ENCODE measurements at places on chromosomes 5 and 9.
A peak's percentile ranks its signal among the peaks of the same experiment; 100 is the strongest.

- DNase-seq = no peak
These were observed 56.0 kb upstream of the TPD52L3 start for GRCh38 chr9:6272229-6272598.

DNA sequence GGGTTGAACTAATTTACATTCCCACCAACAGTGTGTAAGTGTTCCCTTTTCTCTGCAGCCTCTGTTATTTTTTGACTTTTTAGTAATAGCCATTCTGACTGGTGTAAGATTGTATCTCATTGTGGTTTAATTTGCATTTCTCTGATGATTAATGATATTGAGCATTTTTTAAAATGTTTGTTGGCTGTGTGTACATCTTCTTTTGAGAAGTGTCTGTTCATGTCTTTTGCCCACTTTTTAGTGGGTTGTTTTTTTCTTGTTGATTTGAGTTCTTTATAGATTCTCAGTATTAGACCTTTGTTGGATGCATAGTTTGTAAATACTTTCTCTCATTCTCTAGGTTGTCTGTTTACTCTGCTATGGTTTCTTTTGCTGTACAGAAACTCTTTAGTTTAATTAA, 101.6 kb downstream of the NIPBL start:
- peak; percentile 15 for DNase-seq

DNA sequence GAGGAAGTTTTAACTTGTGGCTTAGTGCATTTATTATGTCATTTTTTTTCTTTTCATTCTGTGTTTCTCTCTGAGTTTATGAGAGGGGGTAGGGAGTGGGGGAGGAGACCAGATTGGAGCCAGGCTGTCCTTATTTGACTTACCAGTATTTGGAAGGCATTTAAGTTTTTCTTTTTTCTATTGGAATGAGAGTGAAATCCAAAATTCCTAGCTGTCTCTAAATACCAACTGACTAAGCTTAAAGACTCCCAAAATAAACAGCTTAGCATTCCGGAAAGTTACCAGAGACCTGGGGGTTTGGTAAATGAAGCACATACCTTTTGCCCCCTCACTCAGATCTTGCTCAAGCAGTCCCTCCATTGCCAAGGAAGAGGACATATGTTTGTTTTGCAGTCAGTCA, 581.9 kb upstream of the BRINP1 start:
- DNase-seq = no peak

GRCh38 chr5:8827696-8828095, 718.2 kb downstream of the SEMA5A start:
- DNase-seq = no peak

DNA sequence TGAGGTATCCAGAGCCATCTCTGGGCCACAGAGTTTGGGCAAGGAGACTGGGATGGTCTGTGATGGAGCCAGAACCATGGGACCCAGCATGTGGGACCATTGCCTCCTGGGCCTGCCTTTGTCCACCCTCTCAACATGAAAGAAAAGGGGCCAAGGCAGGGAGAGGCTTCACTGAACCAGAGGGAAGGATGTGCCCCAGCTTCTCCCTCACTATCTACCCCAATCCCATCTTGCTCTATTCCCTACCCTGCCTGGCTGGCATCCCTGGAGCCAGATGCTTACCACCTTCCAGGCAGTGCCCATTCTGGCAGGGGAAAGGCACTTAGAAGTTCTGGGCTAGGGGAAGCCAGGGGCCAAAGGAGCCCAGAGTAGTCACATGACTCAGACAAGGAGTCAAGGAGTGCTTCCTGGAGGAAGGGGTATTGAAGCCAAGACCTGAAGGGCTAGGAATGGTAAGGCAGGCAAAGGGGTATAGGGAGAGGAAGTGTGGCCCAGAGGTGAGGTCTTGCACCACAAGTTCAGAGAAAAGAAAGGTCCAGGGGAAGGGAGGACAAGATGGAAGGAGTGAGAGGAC, 9.8 kb downstream of the PDLIM4 start:
- no peak for DNase-seq

DNA sequence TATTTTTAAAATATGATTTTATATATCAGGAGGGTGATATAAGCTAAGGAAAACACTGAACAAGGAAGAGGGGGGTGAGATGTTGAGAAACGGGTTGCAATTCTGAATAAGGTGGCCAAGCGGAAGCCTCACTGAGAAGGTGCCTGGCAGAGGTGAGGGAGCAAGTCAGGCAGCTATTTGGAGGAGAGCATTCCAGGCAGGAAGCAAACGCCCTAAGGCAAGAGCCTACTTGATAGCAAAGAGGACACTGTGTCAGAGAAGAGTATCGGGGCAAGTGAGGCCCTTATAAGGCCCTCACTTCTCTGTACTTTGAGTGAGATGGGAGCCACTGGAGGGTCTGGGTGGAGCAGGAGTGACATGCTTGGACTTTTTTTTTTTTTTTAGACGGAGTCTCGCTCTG, 8.0 kb upstream of the CTNNA1 start:
- no peak for DNase-seq

DNA sequence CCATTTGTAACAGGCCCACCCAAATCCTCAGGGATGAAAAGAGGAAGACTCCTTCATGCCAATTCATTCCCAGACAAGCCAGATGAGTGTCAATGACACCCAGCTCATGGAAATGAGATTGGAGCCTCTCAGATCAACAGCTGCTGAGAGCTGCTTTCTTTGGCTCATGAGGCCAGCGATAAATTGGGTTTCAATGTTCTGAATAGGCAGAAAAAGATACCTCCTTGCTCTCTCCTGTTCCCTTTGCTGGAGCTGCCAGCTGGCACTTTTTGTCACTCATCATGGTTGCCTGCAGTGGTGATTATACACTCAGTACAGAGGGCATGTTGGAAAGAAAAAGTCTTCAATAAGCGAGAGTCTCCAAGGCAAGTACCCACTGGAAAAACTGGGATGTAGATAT, 47.1 kb downstream of the SH3RF2 start:
- no peak for DNase-seq

DNA sequence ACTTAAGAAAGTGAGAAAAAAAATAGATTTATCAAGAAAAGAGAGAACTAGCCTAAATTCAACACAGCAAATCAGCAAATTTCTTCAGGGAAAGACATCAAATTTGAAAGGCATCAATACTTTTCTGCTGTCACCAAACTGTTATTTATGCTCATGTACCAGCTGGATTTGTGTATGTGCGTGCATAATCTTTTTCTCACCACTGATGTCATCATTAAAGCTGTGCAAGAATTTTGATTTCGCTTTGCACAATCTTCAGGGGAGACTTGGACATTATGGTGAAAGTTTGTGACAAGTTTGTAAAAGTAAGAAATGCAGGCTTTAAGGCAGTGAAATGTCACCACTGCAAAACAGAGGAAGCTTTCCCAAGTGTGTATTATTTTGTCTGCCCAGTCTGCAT, 215.4 kb downstream of the SLF1 start:
- DNase-seq = no peak

- DNase-seq = no peak
These were observed 96.6 kb downstream of the MAN2A1 start for GRCh38 chr5:109786206-109786855.

- DNase-seq = no peak
These were observed 702.8 kb downstream of the CETN3 start for GRCh38 chr5:89706731-89707130.

DNA sequence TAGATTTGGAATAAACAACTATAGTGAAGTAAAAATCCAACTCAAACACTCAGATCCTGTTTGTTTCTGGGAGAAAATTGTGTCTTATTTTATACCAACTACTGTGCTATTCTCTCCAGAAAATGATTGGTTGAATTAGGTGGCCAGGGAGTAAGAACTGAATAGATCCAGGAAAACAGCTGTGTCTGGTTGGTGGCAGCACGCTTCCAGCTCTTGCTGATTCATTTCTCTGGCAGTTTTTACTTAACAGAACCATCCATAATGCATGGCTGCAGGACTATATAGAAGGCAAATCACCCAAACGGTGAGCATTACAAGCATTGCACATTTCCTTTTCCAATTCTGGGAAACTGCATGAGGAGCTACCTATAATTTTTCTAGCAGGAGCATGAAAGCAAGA, 29.5 kb downstream of the DMAC1 start:
- DNase-seq = no peak

DNA sequence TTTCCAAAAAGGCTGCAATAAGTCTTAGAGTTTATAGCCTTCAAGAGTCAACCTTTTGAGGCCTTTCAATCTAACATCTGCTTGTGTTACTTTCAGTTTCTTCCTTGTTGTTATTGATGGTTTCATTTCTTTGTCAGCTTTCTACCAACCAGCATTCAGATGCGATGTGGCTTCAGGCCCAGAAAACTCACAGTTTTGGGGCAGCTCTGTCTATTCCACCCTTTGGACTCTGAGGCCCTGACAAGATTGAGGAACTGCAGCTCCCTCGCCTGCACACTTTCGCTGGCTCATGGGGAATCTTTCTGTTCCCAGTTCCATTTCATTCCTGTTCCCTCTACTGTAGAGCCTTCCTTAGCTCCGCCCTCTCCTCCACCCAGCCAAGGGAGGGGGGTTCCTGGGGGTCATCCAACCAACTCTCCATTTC, 13.3 kb upstream of the WHRN start:
- DNase-seq = no peak

- DNase-seq = no peak
These were observed 75.7 kb downstream of the KCNT1 start for GRCh38 chr9:135777623-135778177.

DNA sequence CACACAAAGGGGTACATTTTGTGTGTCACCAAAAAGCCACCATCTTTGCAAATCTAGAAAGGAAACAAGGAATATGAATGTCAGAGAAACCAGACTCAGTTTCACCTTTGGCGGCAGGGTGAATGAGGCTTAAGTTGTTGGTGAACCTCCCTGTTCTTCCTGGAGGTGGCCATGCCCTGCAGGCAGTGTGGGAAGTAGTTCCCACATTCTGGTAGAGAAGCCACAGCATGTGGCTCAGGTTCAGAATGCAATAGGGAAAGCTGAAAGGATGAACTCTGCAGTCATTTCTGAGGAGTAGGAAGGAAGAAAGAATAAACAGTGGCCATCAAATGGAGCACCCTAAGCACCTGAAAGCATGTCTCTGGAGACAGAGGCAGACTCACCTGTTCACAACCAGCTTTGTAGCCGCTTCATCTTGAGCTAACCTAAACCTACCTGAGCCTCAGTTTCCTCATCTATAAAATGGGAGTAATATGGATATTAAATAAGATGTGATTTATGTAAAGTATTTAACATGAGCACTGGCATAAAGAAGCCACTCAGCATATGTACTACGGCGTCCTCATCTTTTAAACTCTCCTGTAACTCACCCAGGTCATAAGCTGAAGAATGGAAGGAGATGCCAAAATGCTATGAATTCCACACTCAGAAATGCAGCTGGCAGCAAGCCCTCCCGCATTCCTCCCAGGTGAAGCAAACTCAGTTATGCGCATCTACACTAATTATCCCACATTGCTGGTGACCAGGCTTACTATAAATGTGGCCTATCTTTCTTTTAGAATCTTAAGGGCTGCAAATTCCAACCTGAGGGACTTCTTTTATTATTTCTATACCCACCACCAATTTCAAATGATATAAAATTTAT, 86.0 kb downstream of the ZNF608 start:
- DNase-seq = peak; percentile 28

- DNase-seq = no peak
These were observed 16.4 kb upstream of the FBP1 start for GRCh38 chr9:94655739-94656138.

- DNase-seq = no peak
These were observed 102.2 kb downstream of the INIP start for GRCh38 chr9:112615584-112616266.
